ENCODE measurements at places on chromosomes 6 and 20.

DNA sequence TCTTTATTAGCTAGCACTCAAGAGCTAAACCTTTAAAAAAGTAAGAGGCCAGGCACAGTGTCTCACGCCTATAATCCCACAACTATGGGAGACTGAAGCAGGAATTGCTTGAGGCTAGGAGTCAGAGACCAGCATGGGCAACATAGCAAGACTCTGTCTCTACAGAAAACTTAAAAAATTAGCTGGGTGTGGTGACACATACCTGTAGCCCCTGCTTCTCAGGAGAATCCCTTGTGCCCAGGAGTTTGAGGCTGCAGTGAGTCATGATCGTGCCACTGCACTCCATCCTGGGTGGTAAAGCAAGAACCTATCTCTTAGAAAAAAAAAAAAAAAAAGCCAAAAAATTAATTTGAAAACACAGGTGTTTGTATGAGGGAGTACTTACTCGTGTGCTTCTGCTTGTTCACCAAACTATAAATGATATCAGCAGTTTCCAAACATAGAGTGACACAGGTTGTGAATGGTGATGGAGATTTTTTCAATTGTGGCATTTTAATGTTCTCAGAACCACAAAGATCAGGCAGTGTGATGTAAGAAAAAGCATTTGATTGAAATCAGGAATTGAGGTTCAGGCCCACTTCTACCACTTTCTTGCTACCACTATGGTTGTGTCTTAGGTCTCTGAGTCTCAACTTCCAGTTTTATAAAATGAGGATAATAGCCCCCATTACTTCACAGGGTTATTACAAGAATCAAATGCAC lies 104.9 kb downstream of the FOXO3 start:
- DNase-seq = no peak

GRCh38 chr20:1207293-1207878 lies 4.1 kb downstream of the C20orf202 start:
- no peak for DNase-seq

DNA sequence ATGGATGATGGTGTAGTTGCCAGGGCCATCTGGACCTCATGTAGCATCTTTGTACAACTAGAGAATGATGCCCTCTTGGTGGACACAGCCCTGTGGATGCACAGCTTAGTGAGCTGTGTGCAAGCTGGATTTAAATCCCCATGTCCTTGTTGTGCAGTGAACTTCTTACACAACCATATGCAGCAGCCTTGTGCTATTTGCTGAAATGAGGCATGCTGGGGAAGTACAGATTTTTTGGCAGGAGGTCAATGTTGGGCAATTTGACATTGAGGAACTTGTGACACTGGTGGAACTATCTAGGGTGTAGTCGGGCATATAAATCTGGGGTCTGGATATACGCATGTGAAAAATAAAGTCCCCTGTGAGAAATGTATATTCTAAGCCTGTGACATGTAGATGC lies 5.8 kb upstream of the CDC5L start:
- DNase-seq = no peak

GRCh38 chr20:1528811-1529210 lies 28.7 kb downstream of the SIRPD start:
- DNase-seq = no peak

DNA sequence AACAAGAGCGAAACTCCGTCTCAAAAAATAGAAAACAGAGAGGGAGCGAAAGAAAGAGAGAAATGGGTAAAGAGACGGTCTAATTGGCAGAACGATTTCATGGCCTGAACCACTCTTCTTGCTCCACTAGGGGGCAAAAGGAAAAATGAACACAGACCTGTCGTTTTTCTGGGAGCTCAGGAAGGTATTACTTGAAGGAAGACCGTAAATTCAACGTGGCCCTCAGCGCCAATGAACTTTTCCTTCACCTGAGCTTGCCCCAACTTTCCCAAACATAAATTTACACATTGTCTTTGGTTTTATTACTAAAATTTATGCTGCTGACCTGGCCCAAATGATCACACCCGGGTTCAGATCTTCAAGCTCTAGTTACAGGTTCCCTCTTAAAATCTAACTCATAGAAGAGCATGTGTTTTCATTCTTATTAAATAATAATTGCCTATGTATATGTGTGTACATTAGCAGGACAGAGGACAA lies 67.3 kb downstream of the ATP9A start:
- no peak for DNase-seq

DNA sequence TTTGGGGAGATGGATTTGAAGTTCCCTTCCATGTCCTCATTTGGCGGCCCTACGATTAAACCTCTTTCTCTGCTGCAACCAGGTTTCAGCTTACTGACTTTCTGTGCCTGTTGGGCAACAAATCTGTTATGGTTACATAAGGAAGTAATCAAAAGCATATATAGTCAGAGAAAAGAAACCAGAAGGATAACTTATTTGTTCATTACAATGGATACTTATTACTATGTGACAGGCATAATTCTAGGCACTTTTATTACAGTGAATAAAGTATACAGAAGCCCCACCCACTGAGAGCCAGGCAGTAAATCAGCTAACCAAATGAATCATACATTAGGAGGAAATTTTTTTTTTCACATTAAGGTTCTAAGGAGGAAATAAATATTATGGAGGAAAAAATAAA lies 9.6 kb upstream of the TRIM31 start:
- DNase-seq = no peak

- DNase-seq = no peak
Measured at GRCh38 chr6:113873043-113873667, 16.0 kb downstream of the MARCKS start.

DNA sequence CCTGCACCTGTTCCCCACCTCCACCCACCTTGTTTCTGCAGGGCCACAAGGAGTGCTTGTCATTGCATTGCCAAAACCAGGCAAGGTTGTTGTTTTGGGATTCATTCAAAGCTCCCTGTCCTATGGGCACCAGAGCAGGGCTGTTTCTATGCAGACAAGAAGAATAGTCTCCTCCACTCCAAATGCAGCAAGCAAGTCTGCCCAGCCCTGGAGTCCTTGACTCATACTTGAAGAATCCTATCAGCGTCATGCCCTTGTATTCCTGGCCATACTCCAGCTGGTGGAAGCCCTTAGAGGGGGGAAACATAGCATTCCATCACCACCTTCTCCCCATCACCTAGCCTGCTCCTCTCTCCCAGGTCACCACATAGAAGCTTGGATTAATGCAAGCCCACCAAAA lies 145.3 kb upstream of the ECI2 start:
- DNase-seq = no peak

GRCh38 chr20:43389839-43390626 lies 67.7 kb upstream of the SRSF6 start:
- no peak for DNase-seq

- DNase-seq = no peak
Measured at GRCh38 chr6:57303931-57304681, 13.3 kb upstream of the PRIM2 start.
